ENCODE measurements at places on chromosomes 16 and 17. TPM values are rescaled to one million over a fixed set of nuclear protein-coding genes. Genes with fewer than 3 reads are reported as not detected.
A peak's percentile ranks its signal among the peaks of the same experiment; 100 is the strongest.

- peaks cover 44% of the 10 kb centered on the region for H3K4me1 ChIP-seq
- DNase-seq = peak; percentile 42
- H3K27me3 ChIP-seq = peaks cover 6% of the 10 kb centered on the region
- H3K4me3 ChIP-seq = no peak overlapping the region
Measured at GRCh38 chr17:10114931-10115535, 83.4 kb downstream of the GAS7 start.

DNA sequence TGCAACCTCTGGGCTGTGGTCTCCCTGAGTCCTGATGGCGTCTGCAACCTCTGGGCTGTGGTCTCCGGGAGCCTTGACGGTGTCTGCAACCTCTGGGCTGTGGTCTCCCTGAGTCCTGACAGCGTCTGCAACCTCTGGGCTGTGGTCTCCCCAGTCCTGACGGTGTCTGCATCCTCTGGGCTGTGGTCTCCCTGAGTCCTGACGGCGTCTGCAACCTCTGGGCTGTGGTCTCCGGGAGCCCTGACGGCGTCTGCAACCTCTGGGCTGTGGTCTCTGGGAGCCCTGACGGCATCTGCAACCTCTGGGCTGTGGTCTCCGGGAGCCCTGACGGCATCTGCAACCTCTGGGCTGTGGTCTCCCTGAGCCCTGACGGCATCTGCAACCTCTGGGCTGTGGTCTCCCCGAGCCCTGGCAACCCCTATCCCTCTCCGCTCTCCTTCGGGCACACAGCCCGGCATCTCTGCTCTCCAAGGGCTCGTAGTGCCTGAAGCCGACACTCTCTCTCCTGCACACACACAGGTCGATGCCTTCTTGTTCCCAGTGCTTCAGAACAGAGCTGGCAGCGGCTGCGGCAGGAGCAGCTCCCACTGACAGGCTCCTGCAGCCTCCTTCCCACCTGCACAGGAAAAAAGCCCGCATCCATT is 45.6 kb downstream of the METRNL start:
- no peak overlapping the region for H3K4me3 ChIP-seq
- H3K36me3 ChIP-seq = no peaks in the 10 kb centered on the region
- peaks cover 40% of the 10 kb centered on the region for H3K27me3 ChIP-seq
- H3K27ac ChIP-seq = peak overlapping the region; percentile 62
- peak; percentile 55 for DNase-seq

GRCh38 chr16:60123392-60124023 is 1389.4 kb upstream of the GOT2 start:
- no peak overlapping the region for H3K27ac ChIP-seq
- no peaks in the 10 kb centered on the region for H3K4me1 ChIP-seq
- no peaks in the 10 kb centered on the region for H3K36me3 ChIP-seq
- no peak overlapping the region for H3K4me3 ChIP-seq
- no peak for DNase-seq

GRCh38 chr16:83967838-83968305 is at the start of gene NECAB2:
Gene NECAB2, plus strand, starts transcription at chr16:83968244. Its CDS starts 405 bp downstream, at chr16:83968649.
- DNase-seq = no peak
- peaks cover 13% of the 10 kb centered on the region for H3K27me3 ChIP-seq
- no peak within 1 kb of the TSS for H3K4me3 ChIP-seq
- H3K4me1 ChIP-seq = peaks cover 2% of the 10 kb centered on the region
- H3K36me3 ChIP-seq = no peaks in the 10 kb centered on the region

- H3K27me3 ChIP-seq = no peaks in the 10 kb centered on the region
- no peaks in the 10 kb centered on the region for H3K4me1 ChIP-seq
- DNase-seq = no peak
- no peak overlapping the region for H3K27ac ChIP-seq
- H3K36me3 ChIP-seq = no peaks in the 10 kb centered on the region
- no peak overlapping the region for H3K4me3 ChIP-seq
Measured at GRCh38 chr16:19238406-19238805, 47.1 kb upstream of the CLEC19A start.

- H3K4me3 ChIP-seq = no peak overlapping the region
- no peaks in the 10 kb centered on the region for H3K4me1 ChIP-seq
- peaks cover 26% of the 10 kb centered on the region for H3K27me3 ChIP-seq
- no peak overlapping the region for H3K27ac ChIP-seq
Measured at GRCh38 chr17:48985436-48986245, 11.5 kb upstream of the IGF2BP1 start.

DNA sequence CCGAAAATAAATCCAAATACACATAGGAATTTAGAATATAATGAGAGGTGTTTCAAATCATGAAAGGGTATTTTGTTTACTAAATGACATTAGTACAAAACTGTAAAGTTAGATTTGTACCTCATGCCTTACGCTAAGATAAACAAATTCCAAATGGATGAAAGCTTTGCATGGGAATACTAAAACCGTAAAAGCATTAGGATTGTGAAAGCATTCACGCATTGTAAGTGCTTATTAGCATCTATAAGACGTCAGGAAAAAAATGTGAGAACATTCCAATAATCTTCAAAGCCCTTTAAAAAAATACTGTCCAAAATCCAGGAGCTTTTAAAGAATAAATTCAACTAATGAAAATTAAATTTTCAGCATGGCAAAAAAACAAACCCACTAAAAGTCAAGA is 24.8 kb upstream of the ALOX15 start:
- no peak overlapping the region for H3K27ac ChIP-seq
- H3K4me3 ChIP-seq = no peak overlapping the region
- peaks cover 2% of the 10 kb centered on the region for H3K4me1 ChIP-seq
- peaks cover 21% of the 10 kb centered on the region for H3K27me3 ChIP-seq

The RASD1 gene
- total RNA-seq = 1.5 TPM

GRCh38 chr16:56630134-56630533 is 2.3 kb upstream of the MT1M start:
- H3K4me3 ChIP-seq = no peak overlapping the region
- H3K27ac ChIP-seq = no peak overlapping the region

- DNase-seq = no peak
- H3K27ac ChIP-seq = peak overlapping the region; percentile 49
- no peaks in the 10 kb centered on the region for H3K27me3 ChIP-seq
- no peak overlapping the region for H3K4me3 ChIP-seq
- H3K36me3 ChIP-seq = peaks cover 82% of the 10 kb centered on the region
Measured at GRCh38 chr16:11682655-11683096, 14.4 kb downstream of the SNN start.

Data from activated CD4-positive, alpha-beta memory T cell treated with anti-CD3 and anti-CD28 coated beads, Interleukin-2, amount 10 ng/mL, durations not matched to agents 7 days and 5 days (primary cell).